Foreskin fibroblast (primary cell): ENCODE measurements at places on chromosomes 11 and 22.
A peak's percentile ranks its signal among the peaks of the same experiment; 100 is the strongest.

GRCh38 chr22:38758276-38758945, 2.6 kb upstream of the SUN2 start:
- DNase-seq: no peak

GRCh38 chr11:10326012-10326964, 21.4 kb downstream of the ADM start:
- DNase-seq: peak; percentile 58

GRCh38 chr11:61171907-61172306, 10.7 kb upstream of the VPS37C start:
- no peak for DNase-seq

DNA sequence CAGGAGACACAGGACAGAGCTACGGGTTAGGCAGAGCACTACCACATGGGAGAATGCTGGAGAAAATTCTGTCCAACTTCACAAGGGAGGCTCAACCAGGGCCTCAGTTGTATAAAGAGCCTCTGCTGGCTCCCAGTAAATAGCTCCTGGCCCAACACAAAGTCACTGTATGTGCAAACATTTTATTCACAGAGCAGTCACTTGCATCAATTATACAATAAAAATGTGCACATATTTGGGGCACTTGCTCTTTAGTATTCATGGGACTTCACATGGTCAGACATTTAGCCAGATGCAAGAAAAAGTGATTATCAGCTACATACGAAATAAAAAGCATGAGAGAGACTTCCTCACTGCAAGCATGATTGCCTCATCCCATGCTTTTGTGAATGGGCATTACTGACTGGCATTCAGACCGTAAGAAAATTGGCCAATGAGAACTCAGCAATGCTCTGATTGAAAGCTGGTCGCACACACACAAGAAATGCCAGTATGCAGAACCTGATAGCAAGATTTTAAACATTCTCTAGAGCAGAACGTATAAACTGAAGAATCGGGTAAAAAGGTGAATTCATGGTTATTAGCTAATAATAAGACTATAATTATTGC, 39.4 kb downstream of the BLID start:
- DNase-seq: no peak

DNA sequence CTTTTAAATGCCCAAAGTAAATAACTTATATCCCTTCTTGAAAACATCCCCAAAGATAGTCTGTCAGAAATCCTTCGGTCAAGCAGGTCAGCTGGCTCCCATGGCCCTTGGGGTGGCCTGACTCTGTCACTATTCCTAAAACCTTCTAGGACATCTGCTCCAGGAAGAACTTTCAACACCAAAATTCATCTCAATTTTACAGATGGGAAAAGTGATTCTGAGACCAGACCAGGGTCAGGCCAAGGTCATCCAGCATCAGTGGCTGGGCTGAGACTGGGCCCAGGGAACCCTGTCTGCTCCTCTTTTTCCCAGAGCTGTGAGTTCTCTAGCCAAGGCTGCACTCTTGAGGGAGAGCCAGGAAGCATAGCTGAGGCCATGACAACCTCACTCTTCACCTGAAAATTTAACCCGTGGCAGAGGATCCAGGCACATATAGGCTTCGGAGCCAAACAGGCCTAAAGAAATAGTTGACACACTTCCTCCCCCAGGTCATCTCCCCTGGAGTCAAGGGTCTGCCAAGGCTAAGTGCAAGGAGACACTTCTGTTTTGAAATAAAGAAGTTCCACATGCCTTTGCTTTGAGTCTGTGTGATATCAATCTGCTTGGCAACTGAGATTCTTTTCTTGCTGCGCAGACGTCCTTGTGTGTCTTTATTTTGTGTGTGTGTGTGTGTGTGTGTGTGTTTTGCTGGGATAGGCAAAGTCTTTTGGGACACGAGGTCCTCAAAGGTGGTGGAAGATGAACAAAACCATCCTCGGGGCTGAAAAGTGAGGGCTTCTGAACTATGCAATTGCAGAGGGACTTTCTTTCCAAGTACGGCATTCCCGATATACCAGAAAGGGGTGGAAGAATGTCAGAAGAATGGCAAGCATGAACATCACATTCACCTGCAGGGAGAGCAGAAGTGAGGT, 16.8 kb upstream of the PRG2 start:
- DNase-seq: no peak

- no peak for DNase-seq
These were observed 72.9 kb downstream of the KIRREL3 start for GRCh38 chr11:126927623-126928022.

- DNase-seq: no peak
These were observed 34.8 kb upstream of the VWA5A start for GRCh38 chr11:124080327-124081001.

DNA sequence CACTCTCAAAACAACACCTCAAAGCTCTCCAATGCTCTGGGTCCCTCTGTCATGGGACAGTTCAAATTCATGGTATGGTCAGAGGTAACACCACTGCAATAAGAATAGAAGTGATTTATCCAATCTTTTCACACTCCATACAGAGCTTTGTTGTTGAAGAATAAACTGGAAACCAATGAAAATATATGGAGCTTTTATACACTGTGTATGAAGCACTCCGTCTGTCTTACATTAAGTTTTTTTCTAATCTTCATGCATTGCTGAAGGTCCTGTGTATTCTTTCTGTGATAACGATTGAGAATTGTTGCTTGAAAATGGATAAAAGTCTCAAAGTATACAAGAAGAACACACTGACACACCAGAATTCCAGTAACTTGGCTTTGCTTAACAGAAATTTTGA, 603.7 kb upstream of the LUZP2 start:
- DNase-seq: no peak

DNA sequence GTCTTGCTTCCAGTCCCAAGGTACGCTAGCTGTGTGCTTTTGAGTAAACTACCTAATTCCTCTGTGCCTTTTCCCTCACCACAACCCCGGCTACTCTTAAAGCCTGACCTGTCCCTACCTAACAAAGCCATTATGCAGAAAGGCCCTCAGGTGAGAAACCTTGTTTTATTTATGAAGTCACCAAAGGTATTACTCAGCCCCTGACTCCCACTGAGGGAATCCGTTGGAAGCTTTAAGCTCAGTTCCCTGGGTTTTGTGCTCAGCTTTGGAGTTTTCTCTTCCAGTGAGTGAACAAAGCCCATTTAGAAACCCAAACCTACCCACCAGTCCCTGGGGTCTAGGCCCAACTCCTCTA, 90.9 kb downstream of the APIP start:
- DNase-seq: no peak

GRCh38 chr11:30270671-30271070, 39.9 kb downstream of the FSHB start:
- DNase-seq: no peak

DNA sequence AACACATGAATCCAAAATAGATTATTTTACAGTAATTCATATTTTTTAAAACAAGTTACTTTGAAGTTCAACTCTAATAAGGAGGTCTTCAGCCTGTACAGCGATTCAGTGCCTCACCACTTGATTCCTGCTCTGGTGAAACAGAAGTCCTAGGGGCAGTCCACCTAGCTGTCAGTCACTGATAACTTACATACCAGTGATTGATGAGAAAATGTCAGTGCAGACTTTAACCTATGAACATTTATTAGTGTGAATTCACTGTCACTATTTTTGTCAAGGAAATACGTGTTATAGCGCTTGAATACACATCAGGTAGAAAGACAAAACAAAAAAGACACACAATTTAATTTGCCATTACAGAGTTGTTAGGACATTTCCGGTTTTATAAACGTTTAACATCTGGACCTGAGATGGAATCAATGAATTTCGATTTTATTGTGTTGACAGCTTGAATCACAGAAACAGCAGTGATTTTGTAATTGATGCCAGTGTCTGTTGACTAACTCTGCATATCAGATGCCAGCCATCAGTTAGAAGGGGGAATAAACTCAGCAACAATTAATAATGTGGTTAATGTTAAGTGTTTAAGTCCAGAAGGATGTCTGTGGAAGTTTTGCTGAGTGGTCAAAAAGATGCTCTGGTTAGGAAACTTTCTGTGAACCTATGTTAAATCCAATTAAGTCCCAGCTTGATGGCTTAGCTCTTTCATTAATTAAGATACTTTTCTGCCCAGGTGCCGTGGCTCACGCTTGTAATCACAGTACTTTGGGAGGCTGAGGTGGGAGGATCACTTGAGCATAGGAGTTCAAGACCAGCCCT, 34.5 kb downstream of the ELF5 start:
- peak; percentile 19 for DNase-seq

DNA sequence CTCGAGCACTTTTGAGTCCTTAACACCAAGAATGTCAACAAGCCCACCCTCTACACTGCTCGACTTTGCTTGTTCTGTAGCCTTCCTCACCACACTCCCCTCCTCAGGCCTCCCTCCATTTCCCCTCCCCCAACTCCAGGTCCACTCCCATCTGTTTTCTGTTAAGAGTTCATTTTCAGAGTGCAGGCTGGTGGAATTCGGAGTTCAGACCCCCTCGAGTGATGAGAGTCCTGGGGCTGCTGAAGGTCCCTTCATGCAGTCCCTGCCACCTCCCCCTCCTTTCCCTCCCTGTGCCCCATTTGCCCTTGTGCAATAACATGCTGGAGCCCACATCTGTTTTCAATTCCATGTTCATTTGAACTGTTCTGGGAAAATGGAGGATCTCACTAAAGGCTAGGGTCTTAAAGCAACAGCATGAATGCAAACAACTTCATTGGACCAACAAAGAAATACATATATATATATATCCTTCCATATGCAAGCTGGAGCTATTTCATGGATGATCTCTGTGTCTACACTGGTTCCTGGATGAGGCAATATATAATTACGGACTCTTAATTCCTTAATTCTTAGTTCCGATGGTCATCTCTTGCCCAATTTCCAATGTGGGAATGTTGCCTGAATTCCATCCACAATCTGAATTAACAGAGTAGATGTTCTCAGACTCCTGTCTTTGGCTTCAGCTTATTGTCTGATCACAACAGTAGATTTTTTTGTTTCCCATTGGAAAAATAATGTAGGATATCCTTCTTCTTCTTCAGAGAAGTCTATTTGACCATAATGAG, 340.4 kb downstream of the ETS1 start:
- DNase-seq: peak; percentile 81

GRCh38 chr11:65607614-65608426, 6.2 kb downstream of the MAP3K11 start:
- DNase-seq: no peak

DNA sequence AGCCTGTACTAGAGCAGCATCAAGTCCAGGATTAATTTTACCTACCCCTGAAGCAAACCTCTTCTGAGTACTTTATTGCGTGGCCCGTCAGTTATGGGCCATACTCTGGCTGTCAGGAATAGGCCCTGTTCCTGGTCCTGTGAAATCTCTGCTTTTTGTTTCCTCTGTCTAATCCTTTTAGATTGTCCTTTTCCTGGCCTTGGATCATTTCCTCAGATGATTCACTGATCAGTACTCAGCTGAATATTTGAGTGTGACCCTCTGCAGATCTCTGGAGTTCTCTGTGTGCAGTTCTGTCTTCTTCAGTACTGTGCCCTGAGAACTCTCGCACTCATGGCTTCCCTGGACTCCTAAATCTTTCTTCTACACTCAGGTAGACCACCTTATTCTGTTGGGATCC, 123.5 kb downstream of the UVRAG start:
- DNase-seq: peak; percentile 41

DNA sequence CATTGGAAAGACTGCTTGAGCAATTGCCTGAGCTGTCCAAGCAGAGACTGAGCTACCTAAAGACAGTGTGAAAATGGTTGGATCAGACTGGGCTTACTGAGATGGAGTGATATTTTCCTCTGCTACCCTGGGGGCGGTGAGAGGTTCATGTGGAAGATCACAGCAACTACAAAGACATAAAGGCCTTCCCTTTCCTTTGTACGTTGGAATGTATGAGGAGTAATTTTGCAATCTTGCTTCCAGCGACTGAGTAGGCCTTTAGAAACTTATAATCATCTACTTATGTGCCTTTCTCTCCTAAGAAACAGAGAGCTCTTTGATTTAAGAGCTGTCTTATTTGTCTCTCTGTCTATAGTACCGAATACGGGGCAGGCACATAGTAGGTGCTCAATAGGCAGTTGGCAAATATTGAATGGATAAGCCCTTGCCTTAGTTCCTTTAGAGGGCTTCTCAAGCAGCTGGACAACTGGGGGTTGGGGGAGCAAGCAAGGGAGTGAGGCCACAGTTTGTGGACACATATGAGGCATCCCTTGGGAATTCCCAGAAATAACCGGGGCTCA, 2.4 kb upstream of the HEPACAM start:
- peak; percentile 56 for DNase-seq

- peak; percentile 47 for DNase-seq
These were observed 45.3 kb upstream of the NECTIN1 start for GRCh38 chr11:119774172-119774763.

DNA sequence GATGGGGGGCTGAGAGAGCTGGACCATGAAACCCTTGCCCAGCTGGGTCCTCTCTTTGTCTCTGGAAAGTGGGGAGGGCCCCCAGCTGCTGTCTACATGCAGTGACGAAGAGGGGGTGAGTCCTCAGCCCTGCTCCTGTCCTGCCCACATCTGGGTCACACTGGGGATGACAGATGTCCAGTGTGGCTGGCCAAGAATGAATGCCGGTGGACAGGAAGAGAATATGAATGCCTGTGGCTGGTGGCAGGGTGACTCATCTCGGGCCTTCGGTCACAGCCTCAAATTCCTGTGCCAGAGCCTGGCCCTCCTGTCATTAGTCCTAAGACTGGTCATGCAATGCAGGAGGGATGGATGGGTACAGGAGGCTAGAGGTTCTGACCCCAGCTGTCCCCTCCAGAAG, 2.2 kb upstream of the PNPLA3 start:
- peak; percentile 76 for DNase-seq

DNA sequence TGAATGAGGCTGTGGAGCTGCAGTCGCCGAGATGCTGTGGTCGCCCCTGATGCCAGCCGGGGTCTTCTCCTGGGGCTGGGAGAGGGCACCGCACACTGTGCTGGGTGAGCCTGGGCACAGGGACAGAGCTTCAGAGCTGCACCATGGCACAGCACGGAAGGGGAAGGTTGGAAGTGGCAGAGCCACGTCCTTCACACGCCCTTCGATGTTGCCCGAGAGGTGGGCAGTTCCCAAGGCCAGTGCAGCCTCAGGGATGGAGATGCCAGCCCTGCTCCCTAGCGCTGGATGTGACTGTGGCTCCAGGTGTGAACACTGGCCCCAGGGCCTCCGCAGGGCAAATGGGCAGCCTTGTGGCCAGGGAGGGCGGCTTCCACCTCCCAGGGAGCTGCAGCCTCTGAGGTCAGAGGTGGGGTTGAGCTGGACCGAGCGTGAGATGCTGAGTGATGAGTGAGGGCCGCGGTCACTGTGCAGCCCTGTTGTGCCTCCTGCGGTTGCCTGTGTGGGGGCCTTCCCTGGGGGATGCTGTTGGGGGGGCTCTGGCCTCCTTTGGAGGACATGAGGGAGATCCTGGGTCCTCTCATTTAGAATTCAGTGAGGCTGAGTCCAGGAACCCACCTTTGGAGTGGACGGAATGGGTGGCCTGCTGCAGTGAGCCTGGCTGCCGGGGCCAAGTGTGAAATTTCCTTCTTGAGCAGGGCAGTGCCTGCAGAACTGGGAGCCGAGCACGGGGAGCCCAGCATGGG, 1090.0 kb downstream of the BRD1 start:
- no peak for DNase-seq
